Stimulated activated CD4-positive, alpha-beta T cell treated with anti-CD3 and anti-CD28 coated beads, Interleukin-12 subunit alpha, Interleukin-12 subunit beta, amount 100 ng/mL, for 24 hours (primary cell): ENCODE measurements at places on chromosomes 6 and 20.

- no peak for DNase-seq
Observed at GRCh38 chr6:31968791-31969711, 2.9 kb downstream of the DXO start.

DNA sequence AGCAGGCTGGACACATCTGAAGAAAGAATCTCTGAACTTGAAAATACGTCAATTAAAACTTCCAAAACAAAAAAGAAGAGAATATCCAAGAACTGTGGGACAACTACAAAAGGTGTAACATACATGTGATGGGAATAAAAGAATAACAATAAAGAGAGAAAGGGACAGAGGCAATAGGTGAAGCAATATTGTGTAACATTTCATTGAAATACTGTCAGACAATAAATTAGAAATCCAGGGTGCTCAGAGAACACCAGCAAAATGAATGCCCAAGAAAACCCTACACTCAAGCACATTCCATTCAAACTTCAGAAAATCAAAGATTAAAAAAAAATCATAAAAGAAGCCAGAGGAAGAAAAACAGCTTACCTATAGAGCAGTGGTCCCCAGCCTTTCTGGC is 33.6 kb upstream of the ASF1A start:
- DNase-seq, result no peak

- no peak for DNase-seq
Observed at GRCh38 chr6:117531809-117532725, 49.6 kb downstream of the DCBLD1 start.

DNA sequence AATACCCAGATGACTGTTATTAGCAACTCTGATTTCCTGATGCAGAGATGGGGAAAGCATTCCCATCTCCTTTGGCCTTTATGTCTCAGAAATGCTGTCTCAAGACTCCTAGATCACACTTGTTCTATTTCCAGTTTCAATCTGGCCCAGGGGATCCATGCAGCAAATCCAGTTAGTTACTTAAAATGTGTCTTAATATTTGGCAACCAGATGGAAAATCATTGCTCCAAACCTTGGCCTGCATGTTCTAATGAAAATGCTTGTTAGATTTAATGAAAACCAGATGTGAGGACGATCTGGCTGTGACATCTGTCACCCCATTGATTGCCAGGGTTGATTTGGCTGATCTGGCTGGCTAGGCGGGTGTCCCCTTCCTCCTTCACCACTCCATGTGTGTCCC is 125.2 kb downstream of the TSHZ2 start:
- no peak for DNase-seq

DNA sequence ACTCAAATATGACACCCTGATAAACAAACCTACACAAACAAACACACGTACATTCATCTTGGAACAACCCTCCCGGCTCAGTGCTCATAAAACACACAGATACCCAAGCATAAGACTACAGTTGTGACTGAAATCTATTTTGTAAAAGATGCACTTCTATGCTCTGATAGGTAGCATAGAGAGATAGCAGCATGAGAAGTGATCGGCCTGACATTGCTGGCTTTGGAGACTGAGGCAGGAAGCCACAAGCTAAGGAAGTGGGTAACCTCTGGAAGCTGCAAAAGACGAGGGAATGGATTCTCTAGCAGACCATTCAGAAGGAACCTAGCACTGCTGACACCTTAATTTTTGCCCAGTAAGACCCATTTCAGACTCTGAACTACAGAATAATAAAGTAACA is 1.6 kb upstream of the RNF39 start:
- no peak for DNase-seq

DNA sequence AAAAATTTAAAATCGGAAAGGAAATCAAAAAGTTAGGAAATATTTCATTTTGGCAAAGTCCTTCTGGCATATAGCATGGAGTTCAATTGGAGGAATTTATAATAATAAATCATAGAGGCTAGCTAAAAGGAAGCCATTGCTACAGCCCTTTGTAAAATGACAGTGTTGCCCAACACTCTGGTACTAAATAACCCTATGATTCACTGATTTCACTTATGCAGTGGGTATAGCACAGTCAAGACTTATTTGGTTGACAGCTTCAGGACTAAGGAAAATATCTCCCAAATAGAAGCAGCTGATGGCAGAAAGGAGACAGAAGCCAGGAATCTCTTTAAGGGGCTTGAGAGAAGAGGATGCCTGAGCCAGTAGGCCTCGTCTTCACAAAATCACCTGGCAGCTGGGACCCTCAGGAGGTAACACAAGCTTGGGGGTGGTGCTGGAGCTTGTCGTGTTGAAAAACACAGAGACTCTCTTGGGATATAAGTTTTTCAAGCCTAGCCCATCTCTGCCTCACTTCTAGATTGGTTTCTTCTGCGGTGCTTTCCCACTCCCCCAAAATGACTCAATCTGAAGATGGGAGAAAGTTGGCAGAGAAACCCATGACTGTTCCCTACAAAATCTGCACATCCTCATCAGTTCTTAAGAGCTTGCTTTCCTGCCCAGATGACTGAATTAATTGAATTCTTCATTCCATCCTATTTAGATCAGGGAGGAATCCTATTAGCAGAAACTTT is 38.4 kb upstream of the EYA4 start:
- DNase-seq, result no peak

- DNase-seq, result no peak
Observed at GRCh38 chr6:163589387-163589786, 174.9 kb downstream of the QKI start.

GRCh38 chr6:119055069-119055468 is 23.4 kb downstream of the FAM184A start:
- DNase-seq, result no peak

DNA sequence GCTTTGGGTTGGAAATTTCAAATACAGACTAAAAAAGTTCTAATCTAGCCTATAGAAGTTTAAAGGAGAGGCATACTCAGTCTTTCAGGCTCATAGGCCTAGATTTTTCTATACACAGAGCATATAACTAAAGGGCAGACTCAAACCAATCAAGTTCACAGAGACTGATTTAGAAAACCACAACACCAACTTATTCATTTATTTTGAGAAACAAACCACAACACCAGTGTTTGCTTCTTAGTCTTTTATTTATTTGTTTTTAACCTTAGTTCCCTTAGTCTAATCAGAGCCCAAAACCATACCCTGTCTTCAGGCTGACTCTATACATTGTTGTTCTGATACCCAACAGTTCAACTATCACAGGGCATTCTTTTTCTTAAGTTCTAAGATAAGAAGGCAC is 103.7 kb downstream of the REV3L start:
- no peak for DNase-seq

- no peak for DNase-seq
Observed at GRCh38 chr6:57064809-57065208, 18.3 kb downstream of the KIAA1586 start.

GRCh38 chr20:53354314-53354713 is 239.3 kb downstream of the ZNF217 start:
- DNase-seq, result no peak

DNA sequence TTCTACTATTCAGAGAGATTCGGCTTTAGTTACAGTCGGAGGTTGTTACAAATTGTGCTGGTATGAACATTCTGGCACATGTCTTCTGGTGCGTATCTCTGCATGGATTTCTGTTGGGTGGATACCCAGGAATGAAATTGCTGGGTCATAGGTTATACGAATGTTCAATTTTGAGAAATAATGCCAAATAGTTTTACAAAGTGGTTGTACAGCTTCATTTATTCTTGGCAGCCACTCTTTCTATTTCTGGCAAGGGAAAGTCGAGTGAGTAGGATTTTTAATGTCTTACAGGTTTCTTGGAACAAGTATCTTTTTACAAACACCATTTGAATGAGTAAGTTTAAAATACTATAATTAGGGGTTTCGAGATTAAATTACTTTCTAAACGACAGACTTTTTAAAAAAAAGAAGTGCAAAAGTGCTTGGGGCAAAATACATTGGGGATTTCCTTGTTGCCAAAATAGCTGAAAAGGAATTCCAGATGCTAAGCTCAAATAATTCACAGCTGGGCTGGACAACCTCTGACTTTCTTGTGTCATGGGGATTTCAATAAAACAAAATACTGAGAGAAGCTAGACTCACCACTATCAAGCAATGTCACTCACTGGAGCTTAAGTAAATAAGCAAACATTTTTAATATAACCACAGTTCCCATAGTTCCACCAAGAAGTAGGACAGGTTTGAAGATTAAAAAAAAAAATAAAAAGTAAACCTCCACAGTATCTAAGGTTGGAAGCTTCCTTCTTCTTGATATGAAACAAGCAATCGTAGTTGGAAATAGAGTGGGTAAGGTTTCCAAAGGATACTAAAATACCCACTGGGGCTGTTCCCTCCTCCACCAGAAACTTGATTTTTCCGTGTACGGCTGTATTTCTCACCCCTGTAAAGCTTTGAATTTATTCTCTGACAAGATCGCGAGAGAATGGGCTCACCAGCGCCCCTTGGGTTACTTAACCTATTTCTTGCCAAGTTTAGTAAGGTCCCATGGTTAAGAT is 21.6 kb upstream of the GFOD1 start:
- no peak for DNase-seq

GRCh38 chr20:58142843-58143185 is 85.6 kb downstream of the ANKRD60 start:
- no peak for DNase-seq

GRCh38 chr20:20896606-20897005 is 184.2 kb upstream of the RALGAPA2 start:
- DNase-seq, result no peak

- DNase-seq, result no peak
Observed at GRCh38 chr20:61753316-61753942, 312.3 kb downstream of the TAF4 start.

DNA sequence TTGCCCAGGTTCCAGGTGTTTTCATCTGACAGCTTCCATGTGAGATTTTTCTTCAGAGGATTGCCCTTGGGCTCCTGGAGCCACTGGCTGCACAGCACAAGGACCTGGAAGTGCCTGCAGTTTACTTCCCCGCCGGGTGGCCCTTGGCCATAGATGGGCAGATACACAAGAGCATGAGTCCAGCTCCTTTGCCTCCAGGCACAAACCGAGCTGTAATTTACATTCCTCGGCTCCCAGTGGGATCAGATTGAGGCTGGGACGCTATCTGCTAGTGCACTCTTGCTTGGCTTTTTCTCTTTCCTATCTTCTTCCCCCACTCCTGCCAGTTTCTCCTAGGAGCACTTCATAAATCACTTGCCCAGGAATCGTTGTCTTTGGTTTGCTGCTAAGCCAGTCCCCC is 85.4 kb upstream of the RALY start:
- no peak for DNase-seq

GRCh38 chr6:2939315-2940009 is 31.9 kb downstream of the SERPINB6 start:
- no peak for DNase-seq

GRCh38 chr6:139611327-139612134 is 237.1 kb upstream of the CITED2 start:
- DNase-seq, result no peak

DNA sequence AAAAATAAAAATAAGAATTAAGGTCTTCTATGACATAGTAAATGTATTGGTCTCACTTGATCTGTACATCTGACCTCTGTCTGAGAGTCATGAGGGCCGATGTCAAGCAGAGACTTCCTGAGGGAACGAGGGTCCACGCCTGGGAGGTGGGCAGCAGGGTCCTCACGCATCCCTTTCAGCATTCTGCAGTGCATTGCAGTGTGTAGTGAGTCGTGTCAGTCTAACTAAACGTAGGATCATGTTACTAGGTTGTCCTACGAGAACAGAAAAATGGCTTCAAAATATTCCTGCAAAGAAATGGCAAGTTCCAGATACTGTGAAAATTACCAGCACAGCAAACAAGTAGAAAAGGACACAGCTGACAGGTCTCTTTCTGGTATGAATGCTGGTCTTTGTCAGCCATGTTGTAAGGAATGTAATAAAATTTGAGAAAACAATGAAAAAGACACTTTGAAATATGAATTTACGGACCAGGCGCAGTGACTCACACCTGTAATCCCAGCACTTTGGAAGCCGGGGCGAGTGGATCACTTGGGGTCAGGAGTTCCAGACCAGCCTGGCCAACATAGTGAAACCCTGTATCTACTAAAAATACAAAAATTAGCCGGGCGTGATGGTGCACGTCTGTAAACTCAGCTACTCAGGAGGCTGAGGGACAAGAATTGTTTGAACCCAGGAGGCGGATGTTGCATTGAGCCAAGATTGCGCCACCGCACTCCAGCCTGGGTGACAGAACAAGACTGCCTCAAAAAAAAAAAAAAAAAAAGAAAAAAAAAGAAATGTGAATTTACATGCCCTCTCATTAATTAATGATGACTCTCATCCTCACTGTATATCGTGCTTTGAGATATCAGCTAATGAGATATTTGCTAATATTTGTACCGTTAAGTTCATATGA is 2.4 kb upstream of the AHCY start:
- DNase-seq, result no peak

GRCh38 chr20:16607364-16608276 is 34.4 kb upstream of the KIF16B start:
- no peak for DNase-seq

- DNase-seq, result no peak
Observed at GRCh38 chr6:94955156-94955555, 622.2 kb upstream of the MANEA start.

DNA sequence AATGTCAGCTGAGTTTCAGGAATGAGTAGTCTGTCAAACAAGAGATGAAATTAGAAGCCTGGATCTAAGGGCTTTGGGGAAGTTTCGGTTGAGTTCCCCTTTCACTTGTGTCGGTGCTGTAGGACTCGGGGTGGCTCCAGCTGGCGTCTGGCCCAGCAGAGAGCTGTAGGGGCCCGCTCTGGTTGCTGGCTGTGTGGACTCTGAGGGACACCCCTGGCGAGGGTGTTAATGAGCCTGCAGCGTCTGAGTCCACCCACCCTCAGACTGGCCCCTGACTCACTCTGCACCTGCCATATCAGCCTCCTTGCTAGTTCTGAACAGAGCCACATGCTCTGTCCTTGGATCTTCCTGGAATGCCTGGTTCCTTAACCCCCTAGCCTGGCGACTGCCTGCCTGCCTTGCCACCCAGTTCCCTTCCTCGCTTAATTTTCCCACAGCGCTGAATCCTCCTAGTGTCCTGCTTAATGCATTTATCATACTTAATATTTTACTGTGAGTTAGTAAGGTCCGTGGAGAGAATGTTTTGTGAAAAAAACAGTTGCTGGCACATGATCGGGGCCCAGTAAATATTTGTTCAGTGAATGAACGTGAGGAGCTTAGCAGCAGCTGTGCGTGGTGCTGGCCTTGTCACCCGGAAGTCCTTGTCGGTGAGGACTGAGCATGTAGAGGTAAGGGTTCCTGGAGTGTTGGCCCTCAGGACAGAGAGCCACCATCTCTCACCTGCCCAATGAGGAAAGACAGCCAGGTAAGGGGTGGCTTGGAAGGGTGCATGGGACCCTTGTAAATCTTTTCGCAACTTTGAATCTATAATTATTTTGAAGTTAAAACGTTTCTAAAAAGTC is 1.6 kb downstream of the DNAJC5 start:
- no peak for DNase-seq

- DNase-seq, result no peak
Observed at GRCh38 chr6:106027758-106028157, 58.4 kb upstream of the PRDM1 start.
